ENCODE measurements at places on chromosomes 1 and 21.
A peak's percentile ranks its signal among the peaks of the same experiment; 100 is the strongest.

GRCh38 chr21:41777951-41778815, 11.3 kb upstream of the RIPK4 start:
- DNase-seq = peak; percentile 52

- no peak for DNase-seq
Observed at GRCh38 chr1:85387781-85388180, 77.2 kb downstream of the DDAH1 start.

DNA sequence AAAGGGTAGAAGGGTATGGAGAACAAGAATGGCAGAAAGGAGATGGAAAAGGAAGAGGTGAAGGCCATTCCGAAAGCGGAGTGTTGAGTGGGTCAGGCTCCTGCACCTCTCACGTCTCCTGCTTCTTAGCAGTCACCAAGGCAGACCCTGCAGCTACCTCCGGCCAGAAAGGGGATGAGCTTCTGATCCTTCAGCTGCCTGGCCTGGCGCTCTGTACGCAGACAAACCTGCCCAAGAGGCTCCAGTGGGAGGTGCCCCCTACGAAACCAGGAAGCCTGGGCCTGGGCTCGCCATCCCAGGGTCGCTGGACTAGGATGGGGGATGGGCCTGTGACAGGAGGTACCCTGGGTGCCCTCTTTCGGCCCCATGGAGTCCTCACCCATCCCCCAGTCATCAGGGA, 3.0 kb downstream of the GPR61 start:
- no peak for DNase-seq

- DNase-seq = no peak
Observed at GRCh38 chr1:172476218-172476811, 32.4 kb upstream of the PIGC start.

GRCh38 chr1:15708486-15709137, 24.5 kb downstream of the PLEKHM2 start:
- DNase-seq = no peak

DNA sequence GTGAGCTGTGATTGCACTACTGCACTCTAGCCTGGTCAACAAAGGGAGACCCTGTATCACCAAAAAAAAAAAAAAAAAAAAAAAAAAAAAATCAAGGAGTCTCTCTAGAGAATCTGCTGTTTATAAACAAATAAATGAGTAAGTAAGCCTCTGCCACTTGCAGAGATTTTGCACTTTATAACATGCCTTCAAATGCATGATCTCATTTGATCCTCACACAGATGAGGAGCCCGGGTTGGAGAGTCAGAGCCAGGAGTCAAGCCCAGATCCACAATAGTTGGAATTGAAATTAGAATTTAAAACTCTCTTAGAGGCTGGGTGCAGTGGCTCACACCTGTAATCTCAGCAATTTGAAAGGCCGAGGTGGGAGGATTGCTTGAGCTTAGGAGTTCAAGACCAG, 4.0 kb downstream of the PRELP start:
- DNase-seq = no peak

- no peak for DNase-seq
Observed at GRCh38 chr1:34140011-34140676, 24.9 kb downstream of the CSMD2 start.

DNA sequence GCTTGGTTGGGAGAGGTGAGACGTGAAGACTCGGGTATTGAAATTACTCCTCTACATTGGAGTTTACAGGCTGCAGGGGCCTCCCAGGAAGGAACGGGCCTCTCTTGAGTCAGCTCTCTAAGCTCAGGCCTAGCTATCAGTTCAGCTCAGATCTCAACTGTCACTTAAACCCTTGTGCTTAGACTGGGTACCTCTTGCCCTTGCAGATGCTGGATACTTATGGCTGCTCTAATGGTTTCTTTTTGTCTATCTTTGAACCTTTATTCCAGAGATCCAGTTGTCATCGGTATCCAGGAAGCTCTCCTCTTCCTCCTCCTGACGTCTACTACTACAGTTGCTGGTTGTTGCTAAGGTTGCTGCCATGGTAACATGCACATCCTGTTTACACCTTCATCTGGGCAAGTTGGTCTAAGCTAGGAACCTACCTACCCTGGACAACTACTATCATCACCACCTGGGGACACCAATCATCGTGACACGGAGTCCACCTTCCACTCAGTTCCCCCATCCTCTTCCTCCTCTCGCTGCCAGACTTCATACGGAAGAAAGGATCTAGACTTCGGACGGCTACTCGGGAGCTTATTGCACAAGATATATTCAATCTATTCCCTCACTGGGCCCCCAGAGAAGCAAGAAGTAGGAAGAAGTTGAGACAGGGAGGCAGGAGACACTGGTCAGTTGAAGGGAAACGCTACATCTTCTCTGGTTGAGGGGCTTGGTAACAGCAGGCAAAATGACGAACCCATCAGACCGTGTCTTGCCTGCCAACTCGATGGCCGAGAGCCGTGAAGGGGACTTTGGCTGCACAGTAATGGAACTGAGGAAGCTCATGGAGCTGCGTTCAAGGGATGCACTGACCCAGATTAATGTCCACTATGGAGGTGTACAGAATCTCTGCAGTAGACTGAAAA, 56.1 kb downstream of the ATP2B4 start:
- no peak for DNase-seq

- DNase-seq = no peak
Observed at GRCh38 chr1:11524465-11525150, 45.7 kb downstream of the DISP3 start.

DNA sequence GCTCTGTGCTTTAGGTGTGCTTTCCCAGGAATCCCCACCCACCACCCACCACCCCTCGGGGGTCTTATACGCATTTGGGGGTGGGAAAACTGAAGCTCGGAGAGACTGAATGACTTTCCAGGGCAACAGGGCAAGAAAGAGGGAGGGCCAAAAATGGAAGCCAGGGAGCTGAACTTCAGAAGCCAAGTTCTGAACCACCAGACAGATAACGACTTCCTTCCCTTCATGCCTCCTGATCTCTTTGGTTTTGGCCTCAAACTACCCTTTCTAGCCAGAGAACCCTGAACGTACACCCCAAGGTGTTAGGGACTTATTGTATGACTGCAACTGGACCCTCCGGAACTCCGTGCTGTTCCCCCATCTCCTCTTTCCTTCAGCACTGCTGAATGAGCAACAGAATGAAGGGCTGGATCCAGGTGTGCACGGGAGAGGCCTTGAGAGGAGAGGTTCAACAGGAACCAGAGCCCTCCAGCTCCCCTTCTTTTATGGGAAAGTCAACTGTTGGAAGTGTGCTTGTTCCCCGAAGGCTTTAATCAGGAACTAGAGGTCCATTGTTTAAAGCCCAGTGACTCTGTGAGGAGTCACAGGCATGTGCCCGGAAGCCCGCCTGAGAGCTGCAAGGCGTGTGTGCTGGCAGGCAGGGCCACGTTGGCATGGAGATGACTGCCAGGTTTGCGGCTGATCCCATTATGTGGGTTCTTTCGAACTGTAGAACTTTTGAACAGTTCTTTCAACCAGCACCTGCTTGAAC, 3.1 kb downstream of the BACE2 start:
- DNase-seq = peak; percentile 80

- no peak for DNase-seq
Observed at GRCh38 chr1:48730164-48730910, 46.4 kb downstream of the BEND5 start.

- no peak for DNase-seq
Observed at GRCh38 chr1:194469282-194469681, 1282.9 kb upstream of the B3GALT2 start.

DNA sequence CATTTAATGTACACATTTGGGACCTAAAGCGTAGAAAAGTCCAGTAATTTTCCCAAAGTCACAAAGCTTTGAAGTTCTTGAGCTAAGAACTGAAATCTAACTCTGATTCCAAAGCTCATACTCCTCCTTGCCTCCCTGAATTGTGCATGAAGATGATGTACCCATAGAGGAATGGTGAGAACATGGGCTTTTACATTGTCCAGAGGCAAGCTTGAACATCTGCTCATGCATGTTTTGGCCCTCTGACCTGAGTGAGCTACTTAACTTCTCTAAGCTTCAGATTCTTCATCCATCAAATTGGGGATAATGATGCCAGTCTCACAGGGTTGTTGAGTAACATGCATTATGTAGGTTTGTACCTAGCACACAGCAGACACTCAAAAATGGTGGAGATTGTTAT, 258.4 kb upstream of the HOOK1 start:
- DNase-seq = no peak

- no peak for DNase-seq
Observed at GRCh38 chr1:199929556-199929955, 98.0 kb upstream of the NR5A2 start.

- peak; percentile 45 for DNase-seq
Observed at GRCh38 chr21:42309753-42310213, 5.4 kb downstream of the TFF3 start.

DNA sequence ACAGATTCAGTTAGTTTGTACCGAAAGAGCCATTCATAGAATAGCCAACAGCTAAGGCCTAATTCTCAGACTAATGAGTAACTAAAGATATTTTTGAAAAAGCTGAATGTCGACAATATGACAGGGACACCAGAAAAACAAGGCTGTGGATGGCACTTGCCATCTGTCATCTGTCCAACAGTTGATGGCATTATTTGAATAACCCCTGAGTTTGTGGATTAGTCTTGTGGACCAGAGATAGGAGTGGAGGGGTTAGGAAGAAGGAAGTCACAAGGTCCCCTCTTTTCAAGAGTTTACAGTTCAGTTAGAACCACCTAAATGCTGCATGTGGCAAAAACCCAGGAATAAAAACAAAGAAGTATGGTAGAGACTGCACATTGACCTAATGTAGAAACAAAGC, 356.5 kb upstream of the DUSP10 start:
- DNase-seq = no peak

- DNase-seq = no peak
Observed at GRCh38 chr1:77652268-77652667, 30.2 kb downstream of the ZZZ3 start.

- no peak for DNase-seq
Observed at GRCh38 chr1:108533351-108534083, 26.4 kb upstream of the EEIG2 start.

- no peak for DNase-seq
Observed at GRCh38 chr1:202002507-202002906, 7.9 kb upstream of the ELF3 start.

Data from NCI-H1105 treated with DMSO at 0.1 percent for 48 hours (cell line).